ENCODE measurements at places on chromosomes 13 and 19.
A peak's percentile ranks its signal among the peaks of the same experiment; 100 is the strongest.

- DNase-seq = no peak
Measured at GRCh38 chr19:13611596-13611995, 105.3 kb upstream of the CACNA1A start.

DNA sequence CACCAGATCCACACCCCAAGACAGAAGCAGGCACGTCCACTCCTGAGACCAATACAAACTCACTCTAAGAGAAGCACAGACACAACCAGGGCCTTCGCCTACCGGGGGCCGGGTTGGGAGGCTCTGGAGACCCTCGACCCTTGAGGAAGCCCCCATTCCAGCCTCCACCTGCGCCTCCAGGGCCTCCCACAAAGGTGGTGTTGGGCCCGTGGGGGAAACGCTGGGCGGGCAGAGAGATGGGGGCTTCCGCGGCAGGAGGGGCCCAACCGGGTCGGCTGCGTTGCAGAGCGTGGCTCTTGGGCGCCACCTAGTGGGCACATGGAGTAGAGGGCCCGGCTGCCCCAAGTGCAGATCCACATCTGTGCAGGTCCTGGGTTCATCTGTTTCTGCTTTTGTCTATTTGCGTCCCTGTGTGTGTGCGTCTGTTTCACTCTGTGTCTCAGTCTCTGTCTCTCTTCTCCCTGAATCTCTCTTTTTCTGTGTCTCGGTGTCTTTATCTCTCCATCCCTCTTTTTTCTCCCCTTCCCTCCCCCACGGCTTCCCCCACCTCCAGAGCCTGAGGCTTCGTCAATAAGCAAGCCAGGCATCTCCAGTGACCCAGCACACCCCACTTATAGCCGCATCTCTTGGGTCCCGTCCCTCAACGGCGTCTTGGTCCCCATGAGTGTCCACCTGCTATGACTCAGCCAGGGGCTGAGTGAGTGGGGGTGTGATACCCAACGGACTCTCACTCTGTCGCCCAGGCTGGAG lies 10.5 kb upstream of the TINCR start:
- DNase-seq = peak; percentile 80

DNA sequence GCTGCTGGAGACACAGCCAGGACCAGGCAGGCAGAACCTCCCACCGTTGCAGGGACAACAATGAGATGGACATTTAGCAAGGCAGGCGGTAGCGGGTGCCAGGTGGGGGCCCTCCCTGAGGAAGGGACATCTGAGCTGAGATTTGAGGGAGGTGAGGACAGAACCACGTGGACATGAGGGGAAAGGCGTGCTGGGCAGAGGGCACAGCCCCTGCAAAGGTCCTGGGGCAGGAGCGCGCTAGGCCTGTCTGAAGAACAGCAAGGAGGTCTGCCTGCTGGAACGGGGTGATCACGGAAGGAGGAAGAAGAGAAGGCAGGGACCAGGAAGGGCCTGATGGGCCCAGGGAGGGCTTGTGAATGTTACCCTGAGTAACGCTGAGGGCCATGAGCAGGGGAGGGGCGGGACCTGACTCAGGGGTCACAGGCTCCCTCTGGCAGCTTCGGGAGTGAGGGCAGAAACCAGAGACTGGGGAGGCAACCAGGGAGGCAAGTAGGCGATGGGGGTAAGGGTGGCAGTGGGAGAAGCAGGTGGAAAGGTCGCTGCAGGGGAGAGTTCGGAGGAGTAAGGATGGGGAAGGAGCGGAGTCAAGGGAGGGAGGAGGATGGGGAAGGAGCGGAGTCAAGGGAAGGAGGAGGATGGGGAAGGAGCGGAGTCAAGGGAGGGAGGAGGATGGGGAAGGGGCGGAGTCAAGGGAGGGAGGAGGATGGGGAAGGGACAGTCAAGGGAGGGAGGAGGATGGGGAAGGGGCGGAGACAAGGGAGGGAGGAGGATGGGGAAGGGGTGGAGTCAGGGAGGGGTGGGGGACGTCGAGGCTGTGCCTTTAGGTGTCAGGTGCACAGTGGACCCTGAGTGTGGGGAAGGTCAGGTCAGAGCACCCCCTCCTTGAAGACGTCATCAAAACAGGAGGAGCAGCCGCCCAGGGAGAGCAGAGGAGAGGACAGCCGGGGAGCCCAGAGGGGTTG lies 15.7 kb upstream of the B3GNT3 start:
- no peak for DNase-seq

GRCh38 chr19:1435378-1435989 lies 2.7 kb upstream of the RPS15 start:
- DNase-seq = no peak

GRCh38 chr19:35545855-35546381 lies 492 bp downstream of the TMEM147 start:
- DNase-seq = peak; percentile 65

GRCh38 chr13:48125794-48126228 lies 30.9 kb upstream of the MED4 start:
- no peak for DNase-seq

GRCh38 chr13:91304741-91305140 lies 42.7 kb upstream of the MIR17HG start:
- no peak for DNase-seq

DNA sequence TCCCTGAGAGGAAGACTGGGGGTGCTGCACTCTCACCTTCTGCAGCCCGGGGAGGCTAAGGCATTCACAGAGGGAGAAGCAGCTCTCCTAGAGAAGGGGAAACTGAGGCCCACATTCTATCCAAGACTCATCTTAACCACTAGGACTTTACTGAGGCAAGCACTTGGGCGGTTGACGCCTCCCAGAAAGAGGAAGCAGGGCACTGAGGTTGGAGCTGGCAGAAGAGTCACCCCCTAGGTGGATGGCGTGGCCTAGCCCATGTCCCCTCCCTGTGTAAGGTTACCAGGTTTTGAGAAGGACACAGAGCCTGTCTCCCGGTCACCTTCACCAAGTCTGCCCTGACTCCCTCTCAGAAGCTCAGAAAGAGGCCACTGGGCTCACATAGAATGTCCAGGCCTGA lies 2.7 kb downstream of the S1PR2 start:
- no peak for DNase-seq

GRCh38 chr13:77896977-77897376 lies 21.7 kb downstream of the EDNRB start:
- no peak for DNase-seq

- DNase-seq = peak; percentile 38
Measured at GRCh38 chr13:44576351-44577235, 463 bp upstream of the TSC22D1 start.

- no peak for DNase-seq
Measured at GRCh38 chr19:52138983-52139251, 821 bp downstream of the ZNF616 start.

GRCh38 chr19:8196271-8196927 lies 12.8 kb upstream of the CERS4 start:
- DNase-seq = no peak

- DNase-seq = no peak
Measured at GRCh38 chr19:46355234-46356148, 8.6 kb downstream of the PPP5C start.

GRCh38 chr19:16283210-16284061 lies 41.2 kb upstream of the KLF2 start:
- DNase-seq = peak; percentile 62

GRCh38 chr19:31372246-31372781 lies 23.1 kb upstream of the TSHZ3 start:
- peak; percentile 42 for DNase-seq

DNA sequence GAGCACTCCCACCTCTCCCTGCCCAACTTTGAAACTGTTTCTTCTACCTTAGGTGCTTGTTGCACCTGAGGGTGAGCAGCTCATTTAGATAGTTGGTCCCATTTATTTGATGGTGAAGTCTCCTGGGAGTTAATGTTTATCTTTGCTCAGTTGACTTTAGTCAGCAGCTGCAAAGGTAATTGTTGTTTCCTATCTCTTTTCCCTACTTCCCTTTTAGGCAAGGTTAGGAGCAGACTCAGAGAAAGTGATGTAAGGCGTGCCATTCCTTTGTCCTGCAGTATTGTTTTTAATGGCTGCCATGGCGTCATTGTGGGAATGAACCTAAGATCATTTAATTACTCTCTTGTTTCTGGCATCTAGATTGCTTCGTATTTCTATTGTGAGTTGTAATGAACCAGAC lies 11.6 kb downstream of the AKAP11 start:
- DNase-seq = no peak

DNA sequence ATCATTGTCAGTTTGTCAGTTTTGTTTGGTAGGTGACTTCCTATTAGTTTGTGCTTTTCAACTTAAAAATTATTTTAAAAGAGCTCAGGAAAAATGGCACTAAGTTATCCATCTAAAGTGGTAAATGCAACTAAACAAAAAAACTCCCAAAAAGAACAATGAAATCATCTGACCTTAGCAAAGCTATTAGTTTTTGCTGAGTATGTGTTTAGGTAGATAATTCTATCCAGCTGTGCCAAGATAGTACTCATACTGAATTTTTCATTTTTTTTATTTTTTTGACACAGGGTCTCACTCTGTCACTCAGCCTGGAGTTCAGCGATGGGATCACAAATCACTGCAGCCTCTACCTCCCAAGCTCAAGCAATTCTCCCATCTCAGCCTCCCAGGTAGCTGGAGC lies 645.3 kb downstream of the TBC1D4 start:
- no peak for DNase-seq

GRCh38 chr13:46668302-46668720 lies 115.3 kb downstream of the LRCH1 start:
- no peak for DNase-seq

DNA sequence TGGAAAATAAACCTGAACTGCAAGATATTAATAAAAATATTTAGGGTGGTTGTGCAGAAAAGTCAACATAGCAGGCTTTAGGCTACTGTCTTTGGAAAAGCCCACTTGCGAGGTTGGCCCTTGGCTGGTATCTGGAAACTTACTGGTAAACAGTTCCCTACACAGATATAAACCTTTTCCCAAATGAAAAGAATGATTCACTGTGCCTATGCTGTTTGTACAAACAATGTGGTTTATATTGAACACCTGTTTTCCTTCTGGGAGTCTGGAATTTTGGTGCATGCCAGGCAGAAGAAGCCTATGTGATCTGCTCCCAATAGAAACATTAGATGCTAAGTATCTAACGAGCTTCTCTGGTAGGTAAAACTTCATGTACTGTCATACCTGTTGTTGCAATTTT lies 29.7 kb upstream of the SOHLH2 start:
- no peak for DNase-seq

GRCh38 chr19:41994994-41995958 lies 1.2 kb upstream of the ATP1A3 start:
- no peak for DNase-seq

DNA sequence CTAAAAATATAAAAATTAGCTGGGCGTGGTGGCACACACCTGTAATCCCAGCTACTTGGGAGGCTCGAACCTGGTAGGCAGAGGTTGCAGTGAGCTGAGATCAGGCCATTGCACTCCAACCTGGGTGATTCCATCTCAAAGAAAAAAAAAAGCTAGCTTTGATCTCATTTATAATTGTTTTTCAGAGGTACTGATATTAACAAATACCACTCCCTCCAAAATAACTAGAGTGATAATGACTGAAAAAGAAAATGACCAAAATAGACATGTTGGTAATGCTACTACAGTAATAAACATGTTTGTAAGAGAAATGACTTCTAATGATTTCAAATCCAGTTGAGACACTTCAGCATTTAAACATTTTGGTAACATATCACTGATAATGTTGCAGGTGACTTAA lies 13.0 kb downstream of the PDCD5 start:
- DNase-seq = no peak

- no peak for DNase-seq
Measured at GRCh38 chr13:23579896-23580683, 9.9 kb downstream of the TNFRSF19 start.

- no peak for DNase-seq
Measured at GRCh38 chr19:16889366-16889882, 625 bp downstream of the F2RL3 start.

DNA sequence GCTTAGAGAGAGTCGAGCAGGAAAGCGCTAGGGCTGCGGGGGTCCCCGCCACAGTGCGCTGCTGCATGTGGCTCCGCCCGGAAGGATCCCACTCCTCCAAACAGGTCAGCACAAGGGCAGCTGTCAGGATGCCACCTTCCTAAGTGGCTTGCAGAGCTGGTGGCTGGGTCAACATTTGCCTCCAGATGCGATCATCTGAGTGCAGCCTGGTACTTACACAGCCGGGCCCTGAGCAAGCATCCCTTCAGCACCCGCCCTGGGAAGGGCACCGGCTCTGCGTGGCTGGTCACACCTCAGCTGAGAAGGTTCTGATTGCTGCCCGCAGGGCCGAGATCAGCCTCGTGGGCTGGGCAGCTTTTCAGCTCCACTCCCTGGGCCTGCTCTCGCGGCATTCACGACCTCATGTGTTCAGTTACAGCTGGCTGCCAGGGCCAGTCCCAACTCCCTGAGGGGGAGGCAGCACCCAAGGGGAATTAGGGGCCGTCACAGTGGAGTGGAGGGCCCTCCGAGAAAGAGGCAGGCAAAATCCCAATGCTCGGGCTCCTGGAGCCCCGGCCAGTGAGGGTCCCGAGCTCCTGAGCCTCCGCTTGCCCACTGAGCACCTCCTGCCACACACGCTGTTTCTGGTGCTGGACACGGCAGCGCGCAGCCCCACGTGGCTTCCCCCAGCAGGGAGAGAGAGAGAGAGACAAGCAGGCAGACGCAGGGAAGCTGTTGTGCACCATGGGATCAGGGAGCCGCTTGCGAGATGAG lies 26.8 kb downstream of the AP1M1 start:
- no peak for DNase-seq

GRCh38 chr13:28597641-28598040 lies 61.3 kb upstream of the POMP start:
- no peak for DNase-seq
